Effector memory CD8-positive, alpha-beta T cell (primary cell): ENCODE measurements at places on chromosomes 6 and 20.

- no peak for DNase-seq
- no peaks in the 10 kb centered on the region for H3K27me3 ChIP-seq
- no peak overlapping the region for H3K27ac ChIP-seq
- no peak overlapping the region for H3K4me3 ChIP-seq
These were observed 19.6 kb downstream of the POFUT1 start for GRCh38 chr20:32227306-32227705.

- no peak for DNase-seq
- no peak overlapping the region for H3K27ac ChIP-seq
- peaks cover 46% of the 10 kb centered on the region for H3K27me3 ChIP-seq
- H3K4me3 ChIP-seq, result no peak overlapping the region
- peaks cover 5% of the 10 kb centered on the region for H3K4me1 ChIP-seq
These were observed 123.2 kb downstream of the GPX5 start for GRCh38 chr6:28648878-28649375.

DNA sequence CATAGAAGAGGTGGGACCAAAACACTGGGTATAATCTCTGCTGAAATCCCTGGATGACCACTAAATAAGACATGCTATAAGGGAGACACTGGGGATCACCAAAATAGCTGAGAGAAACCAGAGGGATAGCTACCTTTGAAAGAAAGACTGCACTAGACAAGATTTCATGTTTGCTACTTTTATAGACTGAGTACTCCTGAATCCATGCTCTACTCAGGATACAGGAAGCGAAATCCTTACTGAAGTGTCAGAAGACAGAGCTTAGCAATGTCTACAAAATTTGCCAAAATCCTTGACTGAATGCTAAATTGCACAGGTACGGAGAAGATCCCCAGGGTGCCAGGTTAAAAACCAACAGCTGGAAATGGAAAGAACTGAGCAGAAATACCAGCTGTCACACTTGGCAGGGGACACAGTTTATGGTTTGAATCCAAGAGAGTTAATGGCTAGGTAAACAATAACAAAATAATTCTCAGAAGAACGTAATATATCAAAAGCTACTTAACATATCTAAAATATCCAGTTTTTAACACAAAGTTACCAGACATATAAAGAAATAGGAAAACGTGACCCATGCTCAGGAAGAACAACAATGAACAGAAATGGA lies 125.4 kb downstream of the MAN1A1 start:
- no peaks in the 10 kb centered on the region for H3K27me3 ChIP-seq
- peaks cover 4% of the 10 kb centered on the region for H3K4me1 ChIP-seq
- no peak overlapping the region for H3K4me3 ChIP-seq
- no peak for DNase-seq
- H3K27ac ChIP-seq, result no peak overlapping the region

- no peaks in the 10 kb centered on the region for H3K4me1 ChIP-seq
- DNase-seq, result no peak
- no peaks in the 10 kb centered on the region for H3K36me3 ChIP-seq
These were observed 59.1 kb upstream of the KCNK16 start for GRCh38 chr6:39381550-39382140.

GRCh38 chr6:11762794-11763459 lies 15.7 kb downstream of the ADTRP start:
- no peaks in the 10 kb centered on the region for H3K4me1 ChIP-seq
- H3K4me3 ChIP-seq, result no peak overlapping the region
- H3K36me3 ChIP-seq, result no peaks in the 10 kb centered on the region
- no peak for DNase-seq
- H3K27ac ChIP-seq, result no peak overlapping the region

DNA sequence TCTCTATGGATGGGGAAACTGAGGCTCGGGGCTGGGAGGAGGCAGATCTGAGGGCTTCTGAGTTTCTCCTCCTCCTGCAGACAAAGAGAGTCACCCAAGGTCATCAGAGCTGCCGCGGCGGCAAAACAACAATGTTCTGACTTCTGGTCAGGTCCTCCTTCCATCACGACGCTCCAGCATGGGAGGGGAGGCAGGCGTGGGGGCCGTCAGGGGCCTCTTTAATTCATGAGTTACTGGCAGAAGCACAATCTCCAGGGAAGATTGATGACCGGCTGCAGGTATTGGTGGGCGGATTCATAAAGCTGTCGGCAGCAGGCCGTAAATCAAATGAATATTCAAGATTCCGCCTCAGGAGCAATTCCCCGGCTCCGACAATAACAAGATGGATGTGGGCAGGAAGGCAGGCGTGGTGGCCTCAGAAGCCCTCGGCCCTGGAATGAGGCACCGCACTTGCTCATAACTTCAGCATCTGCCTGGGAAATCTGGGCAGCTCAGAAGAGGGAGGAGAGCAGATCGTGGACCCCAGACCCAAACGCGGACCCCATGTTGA lies 19.1 kb downstream of the PCK1 start:
- no peak for DNase-seq
- peaks cover 55% of the 10 kb centered on the region for H3K27me3 ChIP-seq
- H3K4me1 ChIP-seq, result no peaks in the 10 kb centered on the region
- H3K27ac ChIP-seq, result no peak overlapping the region

DNA sequence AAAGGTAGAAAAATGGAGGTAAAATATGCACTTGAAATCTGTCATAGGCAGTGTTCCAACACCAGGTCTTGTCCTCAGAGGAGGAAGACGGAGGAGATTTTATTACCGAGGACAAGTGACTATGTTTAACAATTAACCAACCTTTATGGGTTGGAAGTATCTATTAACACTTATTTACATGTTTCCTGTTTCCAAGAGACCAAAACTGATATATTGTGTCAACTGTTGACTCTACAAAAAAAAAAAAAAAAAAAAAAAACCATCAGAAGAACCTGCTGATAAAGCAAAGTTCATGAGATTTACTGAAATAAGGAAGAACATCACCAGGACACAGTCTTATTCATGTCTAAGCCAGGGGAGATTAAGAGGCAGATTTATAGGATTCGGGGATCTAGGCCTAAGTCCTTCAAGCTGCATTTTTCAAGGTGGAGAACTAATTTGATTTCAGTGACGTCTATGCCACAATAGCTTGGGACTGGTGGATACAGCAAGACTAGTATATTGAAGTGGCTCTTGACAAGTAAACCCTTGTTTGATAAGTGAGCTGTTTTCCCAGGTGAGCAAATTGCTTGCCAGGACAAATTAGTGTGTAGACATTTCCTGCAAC lies 126.6 kb upstream of the NAA20 start:
- no peak for DNase-seq
- peaks cover 23% of the 10 kb centered on the region for H3K27me3 ChIP-seq
- no peak overlapping the region for H3K4me3 ChIP-seq
- H3K36me3 ChIP-seq, result no peaks in the 10 kb centered on the region

DNA sequence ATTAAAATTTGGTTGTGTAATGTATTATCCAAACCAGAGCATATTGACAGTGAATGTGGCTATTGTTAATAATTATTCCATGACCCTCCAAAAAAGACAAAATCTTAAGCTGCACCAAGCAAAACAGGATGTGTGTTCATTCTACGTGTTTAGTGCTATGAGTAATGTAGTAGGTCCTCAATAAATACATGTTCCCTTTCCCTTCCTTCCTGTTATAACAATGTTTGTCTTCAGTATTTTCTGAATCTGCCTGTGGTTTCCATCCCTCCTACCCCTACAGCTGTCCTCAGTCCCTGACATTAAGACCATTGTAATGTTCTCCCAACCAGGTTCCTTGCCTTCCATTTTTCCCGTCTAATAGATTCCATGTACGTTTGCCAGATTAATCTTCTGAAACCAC lies 163.8 kb downstream of the AIG1 start:
- H3K36me3 ChIP-seq, result no peaks in the 10 kb centered on the region
- no peak for DNase-seq
- H3K4me1 ChIP-seq, result no peaks in the 10 kb centered on the region
- no peaks in the 10 kb centered on the region for H3K27me3 ChIP-seq
- H3K4me3 ChIP-seq, result no peak overlapping the region

GRCh38 chr6:34055223-34055933 lies 90.5 kb downstream of the GRM4 start:
- no peaks in the 10 kb centered on the region for H3K4me1 ChIP-seq
- H3K4me3 ChIP-seq, result no peak overlapping the region
- DNase-seq, result peak; percentile 42
- H3K27me3 ChIP-seq, result peaks cover 17% of the 10 kb centered on the region

- no peaks in the 10 kb centered on the region for H3K27me3 ChIP-seq
- no peaks in the 10 kb centered on the region for H3K36me3 ChIP-seq
- no peak overlapping the region for H3K4me3 ChIP-seq
- no peak for DNase-seq
- peaks cover 6% of the 10 kb centered on the region for H3K4me1 ChIP-seq
These were observed 123.9 kb downstream of the CD83 start for GRCh38 chr6:14241255-14242070.
